ENCODE measurements at places on chromosomes 5 and 9. TPM values are rescaled to one million over a fixed set of nuclear protein-coding genes. Genes with fewer than 3 reads are reported as not detected.

PCDH12 gene
- total RNA-seq, result 0.46 TPM

SLC45A2 gene
- 0.17 TPM for total RNA-seq

FAM153A gene
- total RNA-seq, result 0.10 TPM

C9orf78 gene
- total RNA-seq, result 33.7 TPM

SLC6A3 gene
- total RNA-seq, result not detected

AK8 gene
- total RNA-seq, result 0.53 TPM
